ENCODE measurements at places on chromosomes 2 and 18.

- DNase-seq = no peak
These were observed 71.3 kb upstream of the TEX51 start for GRCh38 chr2:126827371-126827770.

DNA sequence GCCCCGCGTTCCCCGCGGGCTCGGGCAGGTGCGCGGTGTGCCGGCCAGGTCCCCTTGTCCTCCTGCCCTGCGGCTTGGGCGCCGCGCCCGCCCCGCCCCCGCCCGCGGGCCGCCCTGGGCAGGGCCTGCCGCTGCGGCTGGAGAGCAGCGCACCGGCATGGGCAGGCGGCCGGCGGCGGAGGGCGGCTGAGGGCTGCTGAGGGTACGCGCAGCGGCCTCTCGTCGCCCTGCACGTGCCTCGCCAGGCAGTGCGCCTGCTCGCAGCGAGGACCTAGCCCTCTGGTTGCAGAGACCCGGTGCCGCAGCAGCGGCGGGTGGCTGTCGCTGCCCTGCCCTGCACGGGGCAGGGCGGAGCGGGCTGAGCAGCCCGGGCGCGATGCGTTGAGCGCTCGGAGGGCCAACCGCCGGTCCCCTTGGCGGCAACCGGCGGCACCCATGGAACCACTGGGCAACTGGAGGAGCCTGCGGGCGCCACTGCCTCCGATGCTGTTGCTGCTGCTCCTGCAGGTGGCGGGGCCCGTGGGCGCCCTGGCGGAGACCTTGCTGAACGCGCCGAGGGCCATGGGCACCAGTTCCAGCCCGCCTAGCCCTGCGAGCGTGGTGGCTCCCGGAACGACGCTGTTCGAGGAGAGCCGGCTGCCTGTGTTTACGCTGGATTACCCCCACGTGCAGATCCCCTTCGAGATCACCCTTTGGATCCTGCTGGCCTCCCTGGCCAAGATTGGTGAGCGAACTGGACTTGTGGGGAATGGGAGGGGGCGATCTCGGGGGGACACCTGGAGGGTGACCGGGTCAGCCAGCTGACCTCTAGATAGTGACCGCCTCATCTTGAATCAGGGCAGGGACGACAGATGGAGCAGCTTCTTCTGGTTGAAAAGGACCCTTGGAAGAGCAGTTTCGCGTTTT lies at the start of gene SLC9A2:
SLC9A2 (plus strand) TSS at position 140 of the 906 bp plus-strand sequence; CDS start at position 436, 296 bp downstream.
- DNase-seq = no peak

DNA sequence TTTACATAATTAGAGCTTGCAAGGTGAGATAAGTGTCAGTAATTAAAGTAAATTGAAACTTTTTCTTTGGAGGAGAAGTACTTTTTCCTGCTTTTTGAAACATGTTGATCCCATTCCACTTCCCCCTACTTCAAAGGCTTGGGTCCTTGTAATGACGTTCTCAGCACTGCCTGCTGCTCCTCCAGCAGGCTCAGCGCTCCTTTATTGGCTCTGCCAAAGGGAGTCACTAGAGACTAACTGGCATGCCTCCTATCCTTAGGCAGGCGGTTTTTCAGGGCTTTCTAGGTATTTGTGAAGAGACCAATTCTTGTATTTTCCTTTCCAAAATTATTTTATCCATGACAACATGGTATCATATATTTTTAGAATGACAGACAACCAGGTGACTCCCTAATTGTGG lies 43.9 kb upstream of the ACADL start:
- DNase-seq = no peak

DNA sequence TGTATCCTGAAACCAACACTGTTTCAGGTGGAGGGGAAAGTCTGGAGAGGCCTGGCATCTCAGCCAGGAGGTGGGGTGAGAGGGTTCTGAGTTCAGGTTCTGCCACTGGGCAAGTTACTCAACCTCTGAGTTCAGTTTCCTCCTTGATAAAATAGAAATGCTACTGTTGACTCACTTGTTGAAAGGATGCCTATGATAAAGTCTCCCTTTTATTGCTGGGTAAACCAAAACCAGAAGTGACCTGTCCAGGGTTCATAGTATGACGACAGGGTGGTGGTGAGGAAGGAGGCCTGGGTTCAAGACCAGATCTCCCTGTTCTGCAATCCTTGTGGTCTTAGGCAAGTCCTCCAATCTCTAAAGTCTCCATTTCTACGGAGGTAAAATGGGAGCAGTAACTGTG lies 232.7 kb downstream of the PRKCE start:
- DNase-seq = no peak

DNA sequence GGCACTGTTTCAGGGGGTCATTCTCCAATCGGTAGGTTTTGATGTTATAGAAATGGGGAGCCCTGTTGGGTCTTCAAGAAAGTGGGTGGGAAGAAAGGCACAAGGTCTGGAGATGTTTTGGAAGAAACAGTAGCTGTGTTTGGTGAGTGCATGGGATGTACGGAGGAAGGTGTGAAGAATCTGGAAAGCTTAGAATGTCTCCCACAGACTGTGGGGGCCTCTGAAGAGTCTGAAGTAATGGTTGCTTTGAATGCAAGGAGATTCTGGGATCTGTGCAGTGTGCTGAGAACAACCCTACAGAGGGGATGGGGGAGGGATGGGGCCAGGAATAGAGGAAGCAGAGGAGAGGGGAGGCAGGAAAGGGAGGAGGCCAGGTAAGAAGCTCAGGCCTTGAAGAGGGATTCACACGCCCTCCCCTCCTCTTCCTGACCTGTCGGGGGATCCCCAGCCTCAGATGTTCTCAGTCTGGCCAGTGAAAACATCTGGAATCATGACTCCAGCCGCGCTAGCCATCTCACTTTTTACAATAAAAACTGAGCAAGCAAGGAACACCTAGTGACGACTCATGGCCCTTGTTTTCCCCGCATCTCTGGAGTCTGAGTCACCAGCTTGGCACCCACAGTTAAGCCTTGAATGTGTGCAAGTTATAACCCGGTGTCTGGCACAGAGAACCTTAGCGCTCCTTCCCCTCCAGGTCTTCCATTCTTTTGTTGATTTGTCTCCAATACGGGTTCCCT lies 74.2 kb downstream of the SH3BP4 start:
- DNase-seq = no peak

- DNase-seq = no peak
These were observed 12.4 kb upstream of the INO80C start for GRCh38 chr18:35510076-35510651.
